ENCODE measurements at places on chromosomes 1 and 21. TPM values are rescaled to one million over a fixed set of nuclear protein-coding genes. Genes with fewer than 3 reads are reported as not detected.
A peak's percentile ranks its signal among the peaks of the same experiment; 100 is the strongest.

Gene NFASC
- not detected for polyA plus RNA-seq

Gene AGMAT
- not detected for polyA plus RNA-seq

Gene PLEKHG5
- polyA plus RNA-seq, result 0.13 TPM

Gene OR6N1
- not detected for polyA plus RNA-seq

Gene ESRRG
- polyA plus RNA-seq, result not detected

- DNase-seq, result no peak
Measured at GRCh38 chr21:46265736-46266525, 19.5 kb downstream of the MCM3AP start.

- no peak for DNase-seq
Measured at GRCh38 chr1:46284597-46285564, 18.5 kb downstream of the LRRC41 start.

GRCh38 chr21:29318354-29318753 is 19.6 kb downstream of the BACH1 start:
- DNase-seq, result no peak

- DNase-seq, result no peak
Measured at GRCh38 chr1:186129758-186130157, 245.3 kb downstream of the TPR start.

GRCh38 chr21:41664881-41665765 is 101.7 kb downstream of the RIPK4 start:
- DNase-seq, result no peak

- DNase-seq, result no peak
Measured at GRCh38 chr1:205715628-205716027, 34.4 kb downstream of the NUCKS1 start.

GRCh38 chr1:149927056-149927562 is 494 bp downstream of the SF3B4 start:
- no peak for DNase-seq

- DNase-seq, result no peak
Measured at GRCh38 chr1:247210062-247210375, 38.2 kb upstream of the ZNF124 start.

DNA sequence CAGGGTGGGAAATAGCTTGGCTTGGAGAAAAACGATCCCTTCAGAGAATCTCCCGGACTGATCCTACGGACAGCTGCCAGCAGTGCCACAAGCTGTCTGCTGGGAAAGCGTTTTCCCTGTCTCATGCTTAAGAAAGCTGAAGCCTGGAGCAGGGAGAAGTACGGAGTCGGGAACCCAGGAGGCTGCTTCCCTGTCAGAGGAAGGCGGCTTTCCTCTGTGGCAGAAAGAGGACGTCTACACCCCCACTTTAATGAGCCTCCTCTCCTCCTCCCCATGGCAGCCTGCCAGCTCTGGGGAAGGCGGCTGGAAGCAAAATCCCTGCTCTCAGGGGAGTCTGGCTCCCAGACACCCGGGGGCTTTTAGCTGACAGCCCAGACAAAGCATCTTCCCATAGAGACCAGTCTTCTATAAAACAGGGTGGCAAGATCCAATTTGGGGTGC is 7.3 kb downstream of the KIF21B start:
- peak; percentile 74 for DNase-seq
